CD4-positive, alpha-beta T cell treated with Interleukin-4 for 4 hours (primary cell): ENCODE measurements at places on chromosomes 6 and 20.
A peak's percentile ranks its signal among the peaks of the same experiment; 100 is the strongest.

GRCh38 chr6:159913375-159913774, 22.6 kb downstream of the MAS1 start:
- no peak for DNase-seq

- no peak for DNase-seq
These were observed 224.3 kb upstream of the FOXA2 start for GRCh38 chr20:22808628-22809027.

- no peak for DNase-seq
These were observed 18.6 kb downstream of the RRBP1 start for GRCh38 chr20:17663486-17663885.

- no peak for DNase-seq
These were observed 287.7 kb downstream of the TAF4 start for GRCh38 chr20:61777773-61778494.

- DNase-seq: peak; percentile 20
These were observed 43.5 kb downstream of the PANK2 start for GRCh38 chr20:3932681-3933080.

DNA sequence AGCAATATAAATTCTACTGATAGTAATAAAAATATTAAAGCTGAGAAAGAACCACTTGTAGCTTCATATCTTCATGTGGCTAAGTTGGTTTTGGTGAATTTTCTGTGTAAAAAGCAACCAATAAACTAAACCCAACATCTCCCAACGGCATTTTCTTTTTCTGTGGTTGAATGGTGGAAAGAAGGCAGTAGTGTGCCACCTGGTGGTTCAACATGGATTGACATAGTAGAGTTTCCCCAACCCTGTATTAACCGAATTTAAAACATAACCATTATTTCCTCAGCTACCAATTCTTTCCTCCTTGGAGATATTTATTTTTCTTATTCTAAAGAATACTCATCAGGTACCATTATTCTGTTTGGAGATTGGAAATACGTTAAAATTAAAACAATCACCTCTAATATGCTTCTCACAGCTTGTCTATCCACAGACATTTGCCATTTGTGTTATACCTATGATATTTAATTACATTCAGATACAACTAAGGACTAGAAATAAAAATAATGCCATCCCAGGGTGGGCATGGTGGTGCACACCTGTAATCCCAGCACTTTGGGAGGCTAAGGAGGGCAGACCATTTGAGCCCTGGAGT, 117.1 kb upstream of the EEF1E1 start:
- peak; percentile 46 for DNase-seq

GRCh38 chr6:12440981-12441380, 150.8 kb downstream of the EDN1 start:
- DNase-seq: no peak

GRCh38 chr6:146886587-146887446, 288.0 kb downstream of the ADGB start:
- DNase-seq: no peak

DNA sequence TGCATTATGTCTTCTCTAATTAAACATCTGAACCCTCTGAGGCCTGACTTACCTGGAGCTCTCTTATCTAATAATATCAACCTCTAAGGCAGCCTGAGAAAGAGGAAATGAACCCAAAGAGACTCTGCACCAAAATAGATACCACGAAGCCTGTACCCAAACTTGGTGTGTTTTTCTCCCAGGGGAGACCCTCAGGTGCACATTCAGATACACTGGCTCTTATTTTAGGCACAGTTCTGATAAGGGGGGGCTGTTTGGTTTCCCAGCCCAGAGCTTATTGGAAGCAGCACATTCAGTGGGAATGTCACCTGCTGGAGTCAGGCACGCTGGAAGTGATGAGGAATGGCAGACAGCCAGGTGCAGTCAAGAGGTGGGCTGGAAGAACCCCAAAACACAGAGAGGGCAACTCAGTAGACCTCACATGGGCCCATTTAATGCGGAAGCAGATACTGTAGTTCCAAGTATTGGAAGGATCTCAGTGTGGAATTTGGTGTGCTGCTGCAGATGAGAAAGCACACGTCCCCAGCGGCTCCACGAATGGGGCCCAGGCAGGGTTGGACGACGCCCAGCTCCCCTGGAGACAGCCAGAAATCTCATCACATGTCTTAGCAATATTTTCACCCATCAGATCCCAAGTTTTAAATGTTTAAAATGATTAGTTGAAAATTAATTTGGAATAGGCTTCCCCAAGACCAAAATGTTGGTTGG, 9.7 kb upstream of the CCR6 start:
- DNase-seq: no peak

- DNase-seq: peak; percentile 95
These were observed 117.2 kb upstream of the BACH2 start for GRCh38 chr6:90413867-90414266.

DNA sequence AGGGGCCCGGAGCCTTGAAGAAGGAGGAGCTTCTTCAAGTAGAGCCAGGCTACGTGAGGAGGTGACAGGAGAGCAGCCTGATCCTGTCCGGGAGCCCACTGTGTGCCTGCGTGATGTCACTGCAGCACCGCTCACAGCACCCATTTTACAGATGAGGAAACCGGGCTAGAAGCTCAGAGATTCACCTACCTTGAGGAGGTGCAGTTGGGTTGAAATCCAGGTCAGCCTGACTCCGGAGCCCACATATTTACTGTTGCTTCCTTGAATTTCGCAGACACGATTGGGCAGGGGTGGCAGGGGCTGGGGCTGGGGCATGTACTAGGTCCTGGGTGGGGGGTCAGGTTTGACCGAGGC, 12.5 kb downstream of the VSTM2L start:
- no peak for DNase-seq

DNA sequence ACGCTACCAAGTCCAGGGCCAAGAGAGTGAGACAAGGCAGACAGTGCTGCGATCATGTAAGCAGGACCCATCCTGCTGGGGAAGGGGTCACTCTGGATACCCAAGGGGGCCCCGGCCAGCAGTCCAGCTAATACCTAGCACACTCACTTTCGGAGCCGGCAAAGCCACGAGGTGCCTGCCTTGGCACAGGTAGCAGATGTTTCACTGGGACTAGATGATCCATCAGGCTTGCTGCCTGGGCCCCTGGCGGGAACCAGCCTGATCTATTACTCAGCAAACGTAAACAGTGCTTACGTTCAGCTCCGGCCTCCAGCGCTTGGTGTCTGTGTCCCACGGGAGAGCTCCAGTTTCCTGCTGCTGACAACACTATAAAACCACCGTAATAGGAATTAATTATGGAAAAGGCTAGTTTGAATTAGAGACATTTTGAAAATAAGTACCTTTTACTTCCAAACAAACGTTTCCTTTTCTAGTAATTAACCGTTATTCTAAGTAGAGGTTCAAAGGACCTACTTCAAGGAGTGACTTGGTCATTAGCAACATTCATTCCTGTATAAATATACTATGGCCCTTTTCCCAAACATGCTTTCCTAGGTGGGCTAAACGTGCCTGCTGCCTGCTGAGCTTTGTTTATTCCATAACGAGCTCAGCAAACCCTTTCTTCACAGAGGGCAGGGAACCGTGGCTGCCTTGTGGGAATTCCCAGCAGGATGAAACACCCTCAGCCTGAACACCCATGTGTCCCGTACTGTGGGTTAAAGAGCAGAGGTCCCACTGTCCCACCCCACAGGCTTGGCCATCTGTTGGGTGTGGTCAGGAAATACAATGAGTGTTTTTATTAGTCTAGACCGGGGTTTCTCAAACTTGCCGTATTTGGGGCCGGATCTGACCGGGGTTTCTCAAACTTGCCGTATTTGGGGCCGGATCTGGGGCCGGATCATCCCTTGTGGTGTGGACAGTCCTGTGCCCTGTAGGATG, 18.4 kb downstream of the SLC22A23 start:
- DNase-seq: no peak

DNA sequence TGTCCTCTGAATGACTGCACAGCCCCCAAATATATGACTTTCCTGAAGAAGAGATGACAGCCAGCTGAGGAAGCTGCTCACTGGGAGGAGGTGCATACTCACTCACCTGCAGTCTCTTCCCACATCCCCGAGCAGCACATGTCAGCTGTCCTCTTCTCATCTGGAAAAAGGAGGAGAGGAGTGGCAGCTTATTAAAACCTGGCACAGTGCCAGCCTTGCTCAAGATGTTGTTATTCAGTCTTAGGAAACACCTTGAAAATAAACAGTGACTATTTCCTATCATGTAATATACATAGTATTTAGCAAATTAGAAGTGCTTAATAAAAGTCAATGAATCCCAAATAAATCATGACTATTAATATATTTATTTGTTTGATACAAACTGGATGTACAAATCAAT, 232.9 kb downstream of the EPM2A start:
- DNase-seq: no peak

GRCh38 chr6:111242452-111242851, 155.1 kb downstream of the SLC16A10 start:
- no peak for DNase-seq

- no peak for DNase-seq
These were observed 101.3 kb downstream of the REV3L start for GRCh38 chr6:111381728-111382127.

DNA sequence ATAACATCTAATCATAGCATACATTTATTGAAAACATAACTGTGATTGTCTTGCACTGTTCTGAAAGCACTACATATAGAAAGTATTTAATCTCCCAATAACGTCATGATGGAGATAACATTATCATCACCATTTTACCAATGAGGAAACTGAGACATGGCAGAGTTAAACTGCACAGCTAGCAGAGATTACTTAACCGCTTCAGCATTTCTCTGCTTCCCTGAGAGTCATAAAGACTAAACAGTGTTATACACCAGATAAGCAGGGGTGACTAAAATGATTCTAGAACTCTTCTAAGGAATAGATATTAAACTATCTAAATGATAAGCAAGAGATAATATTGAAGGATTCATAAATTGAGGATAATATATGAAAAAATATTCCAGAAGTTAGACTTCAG, 183.2 kb upstream of the BMP5 start:
- DNase-seq: no peak

GRCh38 chr6:99002831-99003230, 55.1 kb upstream of the FBXL4 start:
- DNase-seq: no peak

GRCh38 chr6:152695372-152696045, 2.2 kb upstream of the MYCT1 start:
- no peak for DNase-seq

DNA sequence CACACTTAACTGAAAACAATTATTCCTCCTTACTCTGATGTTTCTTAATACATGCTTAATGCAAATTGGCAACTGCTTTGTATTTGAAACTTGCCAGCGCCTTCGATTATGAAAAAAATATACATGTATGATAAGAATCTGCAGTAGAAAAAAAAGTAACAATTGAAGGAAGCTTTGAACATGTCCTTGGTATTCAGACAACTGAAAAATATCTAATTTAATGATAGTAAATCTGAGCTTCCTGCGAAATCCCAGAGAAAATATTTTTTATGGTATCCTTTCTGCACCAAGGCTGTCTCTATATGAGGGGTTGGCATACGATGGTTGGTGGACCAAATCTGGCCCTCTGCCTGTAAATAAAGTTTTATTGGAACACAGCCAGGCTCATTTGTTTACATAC, 186.2 kb downstream of the HDGFL1 start:
- no peak for DNase-seq

DNA sequence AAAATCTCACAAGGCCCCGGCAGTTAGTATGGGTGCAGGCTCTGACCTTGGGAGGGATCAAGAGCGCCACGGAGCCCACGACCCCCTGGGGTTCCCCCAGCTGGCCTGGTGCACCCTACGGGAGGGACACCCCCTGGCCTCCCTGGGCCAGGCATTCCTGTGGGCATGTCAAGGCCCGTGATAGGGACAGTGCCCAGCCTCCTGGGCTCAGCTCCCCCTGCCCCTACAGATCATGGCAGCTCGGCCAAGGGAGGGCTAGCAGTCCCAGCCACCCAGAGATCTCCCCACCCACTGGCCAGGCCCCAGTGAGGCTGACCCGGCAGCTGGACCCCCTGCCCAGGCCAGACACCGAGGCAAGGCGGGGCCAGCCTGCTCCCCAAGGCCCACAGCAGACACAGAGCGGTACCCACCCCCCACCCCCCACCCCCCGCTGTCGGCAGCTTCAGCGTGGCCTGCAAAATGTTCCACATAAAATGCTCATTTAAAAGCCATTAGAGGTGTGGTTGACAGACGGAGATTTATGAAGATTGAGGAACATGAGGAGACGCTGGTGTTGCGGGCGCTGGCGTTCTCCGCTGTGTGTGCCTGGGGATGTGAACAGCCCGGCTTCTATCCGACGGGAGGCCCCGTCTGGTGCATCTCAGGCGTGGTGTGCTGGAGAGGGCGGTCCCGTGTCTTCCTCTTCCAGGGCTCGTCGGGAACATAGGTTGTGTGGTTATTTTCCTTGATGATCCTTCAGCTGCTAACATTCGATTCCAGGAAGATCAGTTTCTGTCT, 188.5 kb downstream of the TAF4 start:
- DNase-seq: no peak

DNA sequence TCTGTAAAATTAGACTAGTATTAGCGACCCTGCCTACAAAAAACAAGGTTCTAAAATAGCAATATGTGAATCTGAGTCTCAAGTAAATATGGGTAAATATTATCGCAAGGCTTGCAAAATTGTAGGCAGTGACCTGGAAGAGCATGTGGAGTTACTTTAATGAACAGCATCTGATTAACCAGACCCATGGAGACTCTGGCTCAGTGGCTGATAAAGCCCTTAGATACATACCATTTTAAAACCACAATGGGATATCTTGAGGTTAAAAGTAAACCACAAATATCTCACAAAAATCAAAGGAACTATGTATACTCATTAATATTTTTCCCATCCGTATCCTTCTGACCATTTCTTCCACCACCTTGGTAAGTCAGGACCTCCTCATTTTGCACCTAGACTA, 187.0 kb downstream of the MTFR2 start:
- DNase-seq: no peak

DNA sequence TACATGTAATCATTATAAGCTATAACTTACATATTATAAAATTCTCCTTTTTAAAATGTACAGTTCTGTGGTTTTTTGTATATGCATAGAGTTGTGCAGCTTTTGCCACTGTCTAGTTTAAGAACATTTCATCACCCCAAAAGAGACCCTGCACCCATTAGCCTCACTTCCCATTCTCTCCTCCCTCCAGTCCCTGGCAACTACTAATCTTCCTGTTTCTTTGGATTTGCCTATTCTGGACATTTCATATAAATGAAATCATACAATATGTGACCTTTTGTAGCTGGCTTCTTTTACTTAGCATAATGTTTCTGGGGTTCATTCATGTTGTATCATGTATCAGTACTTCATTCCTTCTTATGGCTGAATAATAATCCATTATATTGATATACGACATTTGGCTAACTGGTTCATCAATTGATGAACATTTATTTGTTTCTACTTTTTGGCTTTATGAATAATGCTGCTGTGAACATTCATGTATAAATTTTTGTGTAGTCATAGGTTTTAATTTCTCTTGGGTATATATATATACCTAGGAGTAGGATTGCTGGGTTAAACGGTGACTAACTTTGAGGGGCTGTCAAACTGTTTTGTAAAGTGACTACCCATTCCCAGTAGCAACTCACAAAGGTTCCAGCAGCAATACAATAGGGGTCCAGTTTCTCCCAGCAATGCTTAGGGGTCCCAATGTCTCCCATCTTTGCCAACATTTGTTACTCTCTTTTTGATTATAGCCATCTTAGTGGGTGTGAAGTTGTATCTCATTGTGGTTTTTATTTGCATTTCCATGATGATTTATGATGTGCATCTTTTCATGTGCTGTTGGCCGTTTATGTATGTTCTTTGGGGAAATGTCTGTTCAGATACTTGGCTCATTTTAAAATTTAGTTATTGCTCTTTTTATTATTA, 10.7 kb downstream of the PTPRA start:
- DNase-seq: no peak
